ENCODE measurements at places on chromosomes 2 and 18.

DNA sequence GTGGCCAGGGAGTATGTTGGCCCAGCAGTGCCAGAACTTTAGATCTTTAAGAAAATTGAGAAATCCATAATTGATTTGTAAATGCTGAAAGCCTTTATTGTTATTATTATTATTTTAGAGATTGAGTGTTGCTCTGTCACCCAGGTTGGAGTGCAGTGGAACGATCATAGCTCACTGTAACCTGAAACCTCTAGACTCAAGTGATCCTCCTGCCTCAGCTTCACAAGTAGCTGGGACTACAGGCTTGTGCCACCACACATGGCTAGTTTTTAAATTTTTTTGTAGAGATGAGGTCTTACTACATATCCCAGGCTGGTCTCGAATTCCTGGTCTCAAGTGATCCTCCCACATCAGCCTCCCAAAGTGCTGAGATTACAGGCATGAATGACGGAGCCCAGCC, 143.2 kb upstream of the CCDC68 start:
- no peak for DNase-seq

GRCh38 chr2:169828141-169828811, 1.0 kb downstream of the UBR3 start:
- DNase-seq: peak; percentile 24

DNA sequence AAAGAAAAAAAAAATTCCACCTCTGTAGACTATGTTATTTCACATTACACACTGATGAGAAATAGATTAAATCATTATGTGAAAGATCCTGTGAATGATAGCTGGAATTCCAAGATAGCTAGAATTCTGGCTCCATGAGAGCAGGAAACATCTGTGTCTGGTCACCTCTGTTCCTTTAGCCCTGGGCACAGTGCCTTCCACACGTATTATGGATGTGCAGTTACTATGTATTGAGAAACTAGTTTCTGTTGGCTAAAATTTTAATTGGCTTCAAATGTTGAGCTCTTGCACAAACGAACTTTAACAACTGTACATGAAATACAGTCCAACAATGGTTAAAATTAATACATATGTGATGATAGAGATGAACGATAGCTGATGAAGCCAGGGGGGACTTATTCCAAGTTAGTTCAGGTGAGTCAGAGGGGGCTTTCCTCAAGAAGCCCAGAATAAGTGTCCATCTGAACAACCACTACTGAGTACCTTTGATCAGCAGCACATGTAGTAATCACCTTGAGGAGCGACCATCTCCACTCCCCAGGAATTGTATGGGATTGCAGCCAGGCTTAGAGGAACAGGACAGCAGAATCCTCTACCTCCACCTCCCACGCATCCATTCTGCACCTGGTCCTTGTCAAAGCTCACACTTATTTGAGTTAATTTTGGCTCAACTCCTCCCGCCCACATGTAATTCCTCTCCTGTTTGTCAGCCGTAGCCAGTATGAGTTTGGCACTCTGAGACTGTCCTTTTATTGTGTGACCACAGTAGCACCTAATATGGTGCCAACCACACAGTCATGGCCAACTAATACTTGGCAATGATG, 68.6 kb downstream of the NABP1 start:
- DNase-seq: no peak

- DNase-seq: no peak
Measured at GRCh38 chr2:11564816-11565567, 31.1 kb downstream of the GREB1 start.

DNA sequence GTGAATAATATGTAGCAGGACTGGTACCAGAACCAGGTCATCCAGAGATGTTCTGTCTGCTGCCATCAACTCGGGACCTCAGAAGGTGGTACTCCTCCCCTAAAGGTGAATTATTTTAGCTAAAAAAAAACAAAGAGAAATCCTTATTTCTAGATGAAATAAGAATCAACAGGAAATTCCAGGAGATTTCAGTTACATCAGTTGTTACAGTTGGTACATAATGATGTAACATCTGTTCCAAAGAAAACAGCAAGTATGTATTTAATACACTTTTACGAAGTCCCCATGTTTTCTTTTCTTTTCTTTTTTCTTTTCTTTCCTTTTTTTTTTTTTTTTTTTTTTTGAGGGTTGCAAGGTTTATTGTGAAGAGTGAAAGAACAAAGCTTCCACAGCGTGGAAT, 33.6 kb upstream of the CD28 start:
- DNase-seq: no peak

GRCh38 chr2:237696461-237696860, 69.1 kb downstream of the LRRFIP1 start:
- DNase-seq: no peak

Measured in NCI-H187 (cell line).